ENCODE measurements at places on chromosomes 2 and 18.

GRCh38 chr2:43043553-43043870 lies 182.9 kb downstream of the ZFP36L2 start:
- DNase-seq: no peak

- DNase-seq: no peak
Observed at GRCh38 chr2:20065885-20066602, 14.6 kb upstream of the LAPTM4A start.

DNA sequence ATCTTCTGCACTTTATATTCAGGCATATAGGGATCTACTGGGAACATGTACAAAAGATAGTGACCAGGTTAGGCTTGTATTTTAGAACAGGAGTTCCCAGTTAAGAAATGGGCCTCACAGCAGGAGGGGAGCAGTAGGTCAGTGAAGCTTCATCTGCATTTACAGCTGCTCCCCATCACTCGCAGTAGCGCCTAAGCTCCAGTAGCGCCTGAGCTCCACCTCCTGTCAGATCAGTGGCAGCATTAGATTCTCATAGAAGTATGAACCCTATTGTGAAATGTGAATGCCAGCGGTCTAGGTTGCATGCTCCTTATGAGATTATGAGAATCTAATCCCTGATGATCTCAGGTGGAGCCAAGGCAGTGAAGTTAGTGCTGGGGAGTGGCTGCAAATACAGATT lies 224.4 kb upstream of the CYRIA start:
- DNase-seq: no peak

GRCh38 chr18:48715711-48716361 lies 177.0 kb downstream of the CTIF start:
- no peak for DNase-seq

DNA sequence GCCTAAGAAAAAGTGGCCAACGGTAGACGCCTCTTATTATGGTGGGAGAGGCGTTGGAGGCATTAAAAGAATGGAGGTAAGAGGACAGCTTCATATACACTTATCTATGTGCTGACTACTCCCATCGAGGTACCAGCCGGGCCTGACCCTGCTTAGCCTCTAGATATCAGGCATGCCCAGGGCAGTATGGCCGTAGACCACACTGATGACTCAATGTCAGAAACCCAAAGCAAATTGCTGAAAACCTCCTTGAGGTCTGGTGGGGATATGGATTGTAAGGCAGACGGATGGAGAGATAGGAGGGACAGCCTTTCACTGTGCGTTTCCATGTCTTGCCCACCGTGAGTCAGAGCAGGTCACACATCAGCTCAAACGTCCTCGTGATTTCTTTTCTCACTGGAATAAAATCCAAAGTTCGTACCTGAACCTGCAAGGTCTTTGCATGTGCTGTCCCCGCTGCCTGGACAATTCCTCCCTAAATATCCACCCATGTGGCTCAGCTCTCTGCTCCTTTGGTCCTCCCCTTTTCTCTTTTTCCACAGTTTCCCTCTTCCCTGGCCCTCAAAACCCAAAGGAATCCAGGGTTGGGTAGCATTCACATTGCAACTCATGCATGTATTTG lies 168.9 kb downstream of the ANTXR1 start:
- DNase-seq: no peak
